Activated gamma-delta T cell (primary cell): ENCODE measurements at places on chromosomes 3 and 15.

DNA sequence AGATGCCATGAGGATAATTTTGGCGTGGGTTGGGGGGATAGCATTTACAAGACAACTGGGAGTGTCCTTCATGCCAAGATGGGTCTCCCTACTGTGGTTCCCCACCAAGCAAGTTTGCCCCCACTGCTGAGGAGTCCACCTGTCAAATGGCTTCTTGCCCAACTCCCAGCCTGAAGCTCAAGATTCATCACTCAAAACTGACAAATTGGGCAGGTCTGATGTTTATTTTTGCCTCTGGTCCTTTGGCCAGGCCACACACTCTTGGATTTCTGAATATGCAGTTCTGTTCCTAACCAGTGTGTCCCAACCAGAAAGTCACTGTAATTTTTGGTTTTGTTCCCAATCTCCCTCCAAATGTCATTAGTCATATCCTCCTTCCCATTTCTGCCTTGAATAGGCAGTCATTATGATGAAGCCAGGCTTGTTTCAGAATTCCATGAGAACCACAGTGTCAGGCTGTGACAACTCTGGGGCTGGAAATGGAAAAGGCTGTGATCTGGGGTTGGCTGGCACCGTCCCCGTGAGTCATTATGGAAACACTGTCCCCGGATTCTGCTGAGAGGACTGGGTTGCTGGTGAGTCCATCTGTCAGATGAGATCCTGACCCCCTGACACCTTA is 29.3 kb upstream of the MEF2A start:
- no peak for DNase-seq

DNA sequence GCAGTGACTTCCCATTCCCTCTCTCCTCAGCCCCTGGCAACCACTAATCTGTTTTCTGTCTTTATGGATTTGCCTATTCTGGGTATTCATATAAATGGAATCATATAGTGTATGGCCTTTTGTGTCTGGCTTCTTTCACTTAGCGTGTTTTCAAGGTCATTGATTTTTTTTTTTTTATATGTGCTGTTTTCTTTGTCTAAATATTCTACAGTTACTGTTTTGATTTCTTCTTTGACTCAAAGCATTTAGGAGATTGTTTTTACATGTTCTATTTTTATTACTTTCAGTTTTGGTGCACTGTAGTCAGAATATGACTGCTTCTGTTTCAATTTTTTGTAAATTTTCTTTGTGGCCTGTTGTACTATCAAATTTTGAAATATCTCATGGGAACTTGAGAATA is 71.9 kb upstream of the RNU6-1 start:
- no peak for DNase-seq

GRCh38 chr3:127888564-127889107 is 26.4 kb upstream of the KBTBD12 start:
- no peak for DNase-seq

DNA sequence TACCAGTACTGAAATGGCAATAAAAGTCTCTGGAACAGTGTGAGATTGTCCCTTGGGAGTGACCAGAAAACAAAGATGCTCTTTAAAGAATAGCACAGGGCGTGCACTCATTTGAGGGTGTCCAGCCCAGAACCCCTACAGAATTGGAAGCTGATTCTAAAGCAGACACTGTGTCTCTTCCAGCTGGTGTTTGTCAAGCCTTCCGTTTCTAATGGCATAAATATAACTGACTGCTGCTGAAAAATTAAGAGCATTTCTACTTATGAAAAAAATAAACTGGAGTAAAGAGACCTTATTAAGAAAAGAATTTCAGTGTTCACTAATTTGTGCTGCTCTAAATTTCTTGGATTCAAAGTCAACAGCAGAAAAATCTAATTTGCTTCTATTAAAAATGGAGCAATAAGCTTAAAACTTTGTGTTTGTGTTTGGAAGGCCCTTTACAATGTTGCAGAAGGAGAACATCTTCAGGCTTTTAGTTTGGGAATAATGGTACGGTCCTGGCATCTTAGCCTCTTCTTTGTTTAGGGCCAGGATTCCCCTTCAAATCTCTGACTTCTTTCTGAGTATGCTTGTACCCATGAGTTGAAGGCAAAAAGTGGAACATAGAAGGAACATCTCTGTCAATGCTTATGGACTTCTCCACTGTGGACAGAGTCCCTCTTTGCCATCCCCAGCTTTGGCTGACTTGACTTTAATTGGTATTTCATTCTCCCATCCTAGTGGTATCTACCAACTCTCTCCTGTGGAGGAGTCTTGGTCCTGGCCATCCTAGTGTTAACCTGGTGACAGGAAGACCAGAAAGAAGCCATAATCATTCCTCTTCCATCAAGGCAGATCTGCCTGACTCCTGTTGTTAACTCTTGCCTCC is 65.9 kb downstream of the THSD4 start:
- no peak for DNase-seq

DNA sequence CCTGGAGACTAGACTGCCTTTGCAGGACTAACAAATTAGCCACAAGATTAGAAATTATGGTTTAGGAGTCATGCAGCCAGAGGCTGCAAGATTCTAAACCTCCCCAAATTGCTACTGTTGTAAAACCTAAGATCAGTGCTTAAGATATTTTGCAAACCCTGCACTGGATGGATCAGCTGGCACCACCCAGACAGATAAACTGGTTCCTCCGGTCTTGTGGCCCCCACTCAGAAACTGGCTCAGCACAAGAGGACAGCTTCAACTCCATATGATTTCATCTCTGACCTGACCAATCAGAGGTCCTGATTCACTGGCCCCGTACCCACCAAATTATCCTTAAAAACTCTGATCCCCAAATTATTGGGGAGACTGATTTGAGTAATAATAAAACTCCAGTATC is 19.5 kb upstream of the PXYLP1 start:
- no peak for DNase-seq

DNA sequence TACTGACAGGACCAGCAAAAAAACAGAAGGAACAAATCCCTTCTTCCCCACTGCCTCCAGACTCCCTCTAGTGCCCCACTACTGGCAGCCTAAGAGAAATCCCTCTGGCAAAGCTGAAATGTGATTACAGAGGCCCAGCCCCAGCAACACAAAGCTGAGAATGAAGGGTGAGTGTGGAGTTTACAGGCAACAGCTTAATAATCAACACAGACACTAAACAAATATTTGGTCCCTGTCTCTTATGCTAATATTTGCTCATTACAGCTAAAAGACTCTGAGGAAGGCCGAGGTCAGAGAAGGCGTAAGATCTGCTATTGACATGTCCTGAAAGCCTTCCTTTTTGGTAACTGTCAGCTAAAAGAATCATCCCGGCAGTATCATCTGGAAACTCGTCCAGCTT is 308.5 kb upstream of the RASGRP1 start:
- DNase-seq = no peak

DNA sequence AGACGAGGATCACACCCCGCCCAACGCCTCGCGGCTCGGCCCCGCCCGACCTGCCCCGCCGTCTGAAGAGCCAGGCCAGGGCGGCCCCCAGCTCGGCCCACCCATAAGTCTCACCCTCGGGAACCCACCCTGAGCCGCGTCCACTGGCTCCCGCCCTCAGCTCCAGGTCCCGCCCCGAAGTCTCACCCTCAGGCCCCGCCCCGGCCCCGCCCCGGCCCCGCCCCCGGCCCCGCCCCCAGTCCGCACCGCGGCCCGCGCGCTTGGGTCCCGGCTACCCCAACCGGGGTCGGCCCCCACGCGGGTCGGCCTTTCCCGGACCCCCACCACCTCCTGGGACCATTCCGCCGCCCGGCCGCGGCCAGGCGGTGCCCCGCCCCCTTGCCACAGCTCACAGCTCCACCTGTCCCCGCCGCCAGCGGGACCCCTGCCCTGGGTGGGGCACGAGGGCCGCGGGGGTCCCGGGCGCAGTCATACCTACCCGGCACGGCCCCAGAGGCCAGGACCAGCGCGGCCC is 489 bp downstream of the CSPG5 start:
- peak; percentile 39 for DNase-seq

DNA sequence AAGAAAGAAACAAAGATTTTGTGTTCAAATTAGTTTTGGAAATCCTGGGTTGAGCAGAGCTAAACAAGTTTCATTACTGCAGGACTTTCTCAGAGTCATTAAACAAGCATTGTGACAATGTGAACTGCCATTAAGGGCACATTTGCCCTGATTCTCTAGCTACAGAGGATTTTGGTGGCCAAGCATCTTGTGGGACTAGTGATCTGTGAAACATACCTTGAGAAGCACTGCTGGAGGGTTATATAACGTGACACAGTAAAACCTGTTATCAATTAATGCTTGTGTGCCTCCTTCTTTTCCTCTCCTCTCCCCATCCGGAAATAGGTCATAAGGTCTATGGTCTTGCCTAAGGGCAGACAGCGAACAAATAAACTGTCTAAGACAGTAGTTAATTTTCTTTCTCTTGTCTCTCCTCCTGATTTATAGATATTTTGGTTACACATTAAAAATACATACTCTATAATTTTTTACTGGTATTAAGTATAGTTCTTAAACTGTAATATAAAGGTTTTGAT is 167.3 kb upstream of the NANOGP8 start:
- no peak for DNase-seq

DNA sequence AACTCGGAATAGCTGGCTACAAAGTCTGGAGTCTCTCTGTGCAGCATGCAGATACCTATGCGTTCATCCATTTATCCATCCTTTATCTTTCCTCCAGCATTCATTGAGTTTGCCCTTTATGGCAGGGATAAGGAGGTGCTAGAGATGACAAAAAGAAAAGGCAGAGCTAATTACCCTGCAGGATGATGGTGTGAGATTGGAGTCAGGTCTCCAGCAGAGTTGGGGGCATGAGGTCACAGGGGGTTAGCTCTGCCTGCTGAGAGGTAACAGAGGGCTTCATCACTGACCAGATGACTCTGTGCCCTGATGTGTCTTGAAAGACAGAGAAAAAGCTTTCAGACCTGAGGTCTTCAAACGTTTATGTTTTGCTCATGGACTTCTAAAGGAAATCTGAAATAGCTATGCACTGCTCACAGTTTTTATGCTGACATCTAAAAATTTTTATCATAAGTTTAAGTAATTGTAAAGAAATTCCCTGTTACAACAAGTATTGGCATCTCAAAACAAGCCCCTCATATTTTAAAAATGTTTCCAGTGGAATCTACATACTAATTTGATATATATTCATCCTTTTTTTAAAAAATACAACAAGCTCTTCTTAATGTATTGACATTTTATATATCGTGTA is 132.3 kb upstream of the ANKRD28 start:
- no peak for DNase-seq

DNA sequence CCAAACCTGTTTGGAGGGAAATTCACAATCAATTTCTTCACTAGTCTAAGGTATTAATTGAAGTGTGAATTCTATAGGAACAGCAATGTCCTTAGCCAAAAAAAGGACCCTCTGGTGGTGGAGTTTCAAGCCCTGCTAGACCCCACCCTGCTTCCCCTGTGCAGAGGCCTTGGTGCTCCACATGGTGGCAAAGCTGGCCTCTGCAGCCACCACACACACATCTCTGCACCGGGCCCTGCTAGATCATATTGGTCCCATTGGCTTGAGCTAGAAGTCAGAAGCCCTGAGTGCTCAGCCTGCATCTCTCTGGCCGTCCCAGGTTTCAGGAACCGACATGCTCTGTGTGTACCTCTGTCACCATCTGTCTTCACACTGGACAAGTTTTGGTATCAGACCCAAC is 220.9 kb upstream of the TRIM42 start:
- DNase-seq = no peak

GRCh38 chr3:171028025-171028778 is 1.7 kb upstream of the SLC2A2 start:
- DNase-seq = peak; percentile 2

- DNase-seq = no peak
These were observed 33.3 kb downstream of the EMC4 start for GRCh38 chr15:34258151-34258550.

DNA sequence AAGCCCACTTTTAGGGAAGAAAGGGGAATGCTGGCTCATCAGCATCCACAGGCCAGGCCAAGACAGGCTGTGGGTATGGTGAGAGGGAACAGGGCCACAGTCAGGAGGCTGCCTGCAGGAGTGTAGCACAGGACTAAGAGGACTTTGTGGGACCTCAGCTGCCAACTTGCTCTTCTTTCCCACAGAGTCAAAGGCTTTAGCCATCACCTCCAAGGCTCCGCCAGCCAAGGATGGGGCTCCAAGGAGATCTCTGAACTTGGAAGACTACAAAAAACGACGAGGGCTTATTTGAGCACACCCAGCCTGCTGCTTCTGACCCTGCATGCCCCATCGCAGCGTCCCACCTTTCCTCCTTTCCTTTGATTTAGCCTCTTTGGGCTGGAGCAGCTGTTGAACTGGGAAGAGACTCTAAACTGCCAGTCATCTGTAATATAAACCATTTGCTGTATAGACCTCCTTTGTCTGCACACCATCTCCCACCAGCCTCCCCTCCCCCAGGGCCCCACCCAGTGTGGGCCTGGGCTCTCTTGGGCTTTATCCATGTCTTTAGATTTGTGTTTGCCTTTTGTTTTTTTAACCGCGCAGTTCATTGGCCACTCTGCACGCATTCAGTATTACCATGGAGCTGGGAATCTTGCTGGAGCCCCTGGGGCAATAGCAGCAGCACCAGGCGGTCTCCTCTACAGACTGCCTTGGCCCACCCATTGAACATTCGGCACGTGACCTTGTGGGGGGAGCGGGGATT is 13.1 kb upstream of the ITPKA start:
- DNase-seq = no peak

DNA sequence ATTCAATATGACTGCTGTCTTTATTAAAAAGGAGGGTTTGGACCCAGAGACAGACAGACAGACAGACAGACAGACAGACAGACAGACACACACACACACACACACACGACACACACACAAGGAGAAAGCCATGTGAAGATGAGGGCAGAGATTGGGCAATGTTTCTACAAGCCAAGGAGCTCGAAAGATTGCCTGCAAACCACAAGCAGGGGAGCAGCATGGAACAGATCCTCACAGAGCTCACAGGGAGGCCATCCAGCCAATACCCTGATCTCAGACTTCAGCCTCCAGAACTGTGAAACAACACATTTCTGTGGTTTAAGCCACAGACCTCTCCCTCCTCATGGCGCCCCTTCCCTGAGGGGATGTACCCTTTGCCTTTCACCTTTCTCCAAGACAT is 35.8 kb upstream of the ABHD2 start:
- DNase-seq = no peak

DNA sequence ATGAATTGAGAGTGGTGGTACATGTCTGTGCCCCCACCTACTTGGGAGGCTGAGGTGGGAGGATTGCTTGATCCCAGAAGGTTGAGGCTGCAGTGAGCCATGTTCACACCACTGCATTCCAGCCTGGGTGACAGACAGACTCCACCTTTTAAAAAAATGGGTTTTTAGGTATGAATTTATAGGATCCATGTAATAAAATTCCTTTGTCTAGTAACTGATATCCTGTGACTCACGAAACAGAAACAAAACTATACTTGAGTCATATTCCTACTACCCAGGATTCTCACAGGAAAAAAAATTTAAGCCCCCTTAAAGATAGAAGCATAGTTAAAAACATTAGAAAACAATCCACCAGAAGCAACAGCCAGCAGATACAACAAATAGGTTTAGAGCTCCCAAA is 10.0 kb upstream of the CRTC3 start:
- DNase-seq = no peak

- DNase-seq = no peak
These were observed 88.3 kb upstream of the ADAMTSL3 start for GRCh38 chr15:83565553-83566159.

- no peak for DNase-seq
These were observed 50.7 kb downstream of the CSNK1G1 start for GRCh38 chr15:64305261-64305660.

GRCh38 chr3:170787464-170787863 is 82.5 kb downstream of the RPL22L1 start:
- DNase-seq = no peak
